ENCODE measurements at places on chromosomes 5 and 9.

- peak; percentile 16 for DNase-seq
Measured at GRCh38 chr9:87427851-87428506, 69.7 kb upstream of the DAPK1 start.

DNA sequence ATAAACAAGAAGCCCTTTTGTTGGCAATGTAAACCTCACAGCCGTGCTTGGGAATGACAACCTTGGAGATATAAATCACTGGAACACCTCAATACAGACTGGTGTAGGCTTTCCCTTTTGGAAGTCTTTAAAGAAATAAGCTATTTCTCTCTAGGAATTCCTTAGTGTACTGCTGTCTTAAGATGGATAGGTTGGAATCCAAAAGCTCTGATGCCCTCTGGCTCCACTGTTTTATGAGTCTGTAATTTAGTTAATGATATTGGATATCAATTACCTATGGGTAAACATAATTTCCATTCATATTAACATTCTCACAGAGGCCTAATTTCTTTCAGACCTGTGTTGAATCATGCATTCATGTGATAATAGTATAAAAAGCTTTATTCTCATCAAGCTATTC lies 435.9 kb upstream of the MPDZ start:
- no peak for DNase-seq

- no peak for DNase-seq
Measured at GRCh38 chr5:34865091-34865490, 26.1 kb downstream of the TTC23L start.

- no peak for DNase-seq
Measured at GRCh38 chr9:93900436-93900819, 54.7 kb downstream of the BARX1 start.

GRCh38 chr9:122816163-122816867 lies 12.1 kb downstream of the PDCL start:
- no peak for DNase-seq

DNA sequence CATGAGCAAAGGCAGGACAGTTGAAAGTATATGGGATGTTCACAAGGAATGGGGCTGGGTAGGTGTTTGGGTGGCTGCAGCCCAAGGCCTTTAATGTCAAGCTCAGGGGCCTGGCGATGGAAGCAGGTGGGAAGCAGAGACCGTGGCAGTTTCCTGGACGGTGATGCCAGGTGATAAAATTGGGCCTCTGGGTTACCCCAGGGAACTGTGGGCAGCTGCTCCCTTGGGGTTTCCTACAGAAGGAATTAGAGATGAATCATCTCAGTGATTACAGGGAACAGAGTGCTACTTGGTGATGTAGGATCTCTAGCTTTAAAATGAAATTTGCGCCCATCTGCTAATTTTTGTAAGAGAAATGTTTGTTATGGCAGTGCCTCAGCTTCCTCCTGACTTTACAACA lies 39.2 kb downstream of the TSTD2 start:
- DNase-seq: no peak

DNA sequence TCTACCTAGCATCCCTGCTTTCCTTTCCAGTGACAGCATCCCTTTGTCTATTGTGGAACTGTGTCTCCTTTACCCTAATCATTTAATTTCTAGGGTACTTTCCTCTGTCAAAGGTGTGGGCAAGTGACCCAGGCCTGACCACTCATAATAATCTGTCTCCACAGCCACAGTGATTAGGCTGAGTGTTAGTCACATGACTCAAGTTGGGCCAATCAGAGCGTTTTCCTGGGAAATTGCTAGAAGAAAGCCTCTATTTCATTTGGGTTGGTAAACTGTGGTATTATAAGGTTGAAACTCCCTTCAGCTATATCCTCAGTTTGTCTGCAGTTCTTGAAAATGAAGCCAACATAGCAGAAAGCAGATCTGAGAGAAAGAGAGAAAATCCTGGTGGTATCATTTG lies 14.2 kb upstream of the AP3B1 start:
- DNase-seq: no peak

- DNase-seq: no peak
Measured at GRCh38 chr5:1888541-1889251, 6.0 kb upstream of the IRX4 start.

DNA sequence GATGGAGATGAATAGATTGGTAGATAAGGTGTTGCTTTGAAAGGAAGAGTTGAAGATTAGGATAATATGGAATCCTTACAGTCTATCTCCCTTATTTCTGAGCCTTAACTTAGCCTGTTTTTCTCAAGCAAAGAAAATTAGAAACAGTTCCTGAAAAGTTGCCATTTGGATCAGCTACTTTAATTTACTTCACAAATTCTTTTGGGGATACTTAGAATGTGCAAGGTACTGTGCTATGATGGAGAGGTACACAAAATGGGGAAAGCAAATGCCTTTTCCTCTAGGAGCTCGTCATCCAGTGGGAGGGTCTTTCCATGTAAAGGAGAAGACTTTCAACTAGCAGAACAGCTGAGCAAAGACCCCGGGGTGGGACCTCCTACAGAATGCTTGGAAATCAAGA lies 51.1 kb upstream of the SMARCA2 start:
- no peak for DNase-seq

DNA sequence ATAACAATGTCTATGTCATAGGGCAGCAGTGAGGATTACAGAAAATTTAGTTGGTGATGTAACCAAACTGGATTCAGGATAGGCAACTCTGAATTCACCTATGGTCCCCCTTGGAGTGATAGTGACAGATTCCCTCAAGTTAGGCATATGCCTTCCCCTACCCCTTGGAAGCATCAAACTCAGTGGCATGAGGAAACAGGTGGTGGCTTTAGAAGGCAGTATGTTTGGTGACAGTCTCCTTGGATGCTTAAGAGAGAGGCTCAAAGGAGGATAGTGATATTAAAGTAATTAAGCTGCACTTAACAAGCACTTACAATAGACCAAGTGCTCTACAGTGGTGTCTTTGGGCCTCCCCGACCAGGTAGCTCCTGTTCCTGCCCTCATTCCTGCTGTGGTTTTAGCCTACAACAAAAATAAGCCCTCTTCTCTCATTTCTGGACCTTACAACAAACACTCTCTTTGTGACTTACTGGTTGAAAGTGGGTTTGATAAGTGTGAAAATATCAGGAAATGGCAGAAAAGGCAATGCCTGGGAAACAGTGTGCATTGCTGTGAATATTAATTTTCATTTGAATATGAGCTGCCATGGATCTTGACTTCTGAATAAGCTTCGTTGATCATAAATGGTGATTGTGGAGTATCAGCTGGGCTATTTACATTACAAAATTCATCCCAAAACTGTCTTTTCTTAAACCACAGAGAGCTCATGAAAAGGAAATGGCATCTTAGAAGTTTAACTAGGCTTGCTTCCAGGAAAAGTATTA lies 29.2 kb downstream of the NR4A3 start:
- DNase-seq: no peak

DNA sequence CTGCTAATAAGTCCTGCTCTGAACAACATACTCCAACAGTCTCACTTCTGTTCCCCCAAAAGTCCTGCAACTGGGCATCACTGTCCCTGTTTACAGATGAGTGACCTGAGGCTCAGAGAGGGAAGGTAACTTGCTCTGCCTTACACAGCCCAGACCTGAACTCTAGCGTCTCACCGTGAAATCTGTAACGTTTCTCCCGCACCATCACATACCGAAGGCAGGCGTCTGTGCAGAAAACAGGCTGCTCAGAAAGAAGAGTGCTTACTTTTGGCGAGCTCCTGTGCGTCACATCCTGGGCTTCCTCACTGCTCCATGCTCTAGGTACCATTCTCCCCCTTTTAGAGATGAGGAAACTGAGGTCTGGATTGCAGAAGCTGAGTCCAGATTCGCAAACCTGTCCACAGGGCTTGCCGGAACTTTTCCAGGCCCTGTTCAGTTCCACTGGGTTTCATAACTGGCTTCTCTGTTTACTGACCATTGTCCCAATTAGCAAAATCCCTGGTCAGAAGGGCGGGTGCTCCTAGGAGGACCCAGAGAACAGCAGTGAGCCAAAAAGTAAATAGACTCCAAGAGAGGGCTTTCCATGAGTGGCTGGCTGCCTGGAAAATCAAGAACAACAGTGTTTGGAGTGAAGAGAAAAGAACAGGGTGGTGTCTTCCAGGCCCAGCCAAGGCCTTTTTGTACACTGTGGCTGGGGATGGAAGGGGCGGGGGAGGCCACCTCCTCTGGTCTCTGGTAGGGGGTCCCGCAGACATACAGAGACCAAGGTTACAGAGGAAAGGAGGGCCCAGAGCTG lies 27.1 kb downstream of the GSN start:
- DNase-seq: no peak

DNA sequence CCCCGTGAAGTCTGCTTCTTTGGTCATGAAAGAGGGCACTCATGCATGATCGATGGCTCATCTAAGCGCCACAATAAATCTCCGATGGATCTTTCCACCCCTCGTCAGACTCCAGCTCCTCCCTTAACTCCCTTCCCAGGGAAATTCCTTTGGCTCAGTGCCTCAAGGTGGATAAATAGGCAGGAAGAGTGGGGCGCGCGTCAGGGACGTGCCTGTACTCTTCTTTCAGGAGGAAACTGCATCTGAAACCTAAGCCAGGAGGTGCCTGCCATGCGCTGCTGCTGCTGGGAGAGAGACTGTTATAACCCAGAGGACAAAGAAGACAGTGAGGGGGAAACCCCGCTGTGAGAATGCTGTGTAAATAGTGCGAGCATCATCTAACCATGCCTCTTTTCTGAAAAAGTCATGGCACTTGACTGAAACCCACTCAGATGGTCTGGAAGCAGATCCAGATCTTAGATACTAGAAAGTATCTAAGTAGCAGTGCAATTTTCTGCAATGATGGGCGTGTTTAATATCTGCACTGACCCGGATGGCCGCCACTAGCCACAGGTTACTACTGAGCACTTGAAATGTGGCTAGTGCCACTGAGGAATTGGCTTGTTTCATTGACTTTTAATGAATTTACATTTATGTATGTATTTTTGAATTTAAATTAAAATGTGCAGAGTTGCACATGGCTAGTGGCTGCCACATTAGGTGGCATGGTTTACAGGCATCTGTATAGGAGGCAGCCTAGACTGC lies 120.3 kb upstream of the BASP1 start:
- no peak for DNase-seq

DNA sequence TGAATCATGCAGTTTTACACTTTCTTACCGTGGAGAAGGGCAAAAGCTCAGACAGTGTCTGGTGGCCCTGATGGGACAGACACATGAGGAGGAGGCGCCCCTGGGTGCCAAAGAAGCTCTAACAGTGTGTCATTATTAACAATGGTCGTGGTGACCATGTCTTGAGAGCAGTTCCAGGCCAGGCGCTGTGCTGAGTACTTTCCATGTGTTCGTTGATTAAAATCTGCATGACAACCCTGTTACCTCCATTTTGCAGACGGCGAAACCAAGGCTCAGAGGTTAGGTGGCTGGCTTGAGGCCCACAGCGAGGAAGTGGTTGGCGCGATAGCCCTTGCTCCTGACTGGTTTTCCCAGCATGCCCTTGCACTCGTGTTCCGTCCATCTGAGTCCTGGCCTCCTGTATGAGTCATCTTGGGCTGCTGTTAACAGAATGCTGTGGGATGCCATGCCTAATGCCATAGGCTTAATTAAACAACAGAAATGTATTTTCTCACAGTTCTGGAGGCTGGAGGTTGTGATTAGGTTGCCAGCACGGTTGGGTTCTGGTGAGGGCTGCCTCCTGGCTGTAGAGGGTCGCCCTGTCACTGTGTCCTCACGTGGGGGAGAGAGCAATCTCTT lies 92.0 kb downstream of the AMBP start:
- peak; percentile 1 for DNase-seq

- DNase-seq: no peak
Measured at GRCh38 chr9:129281506-129282145, 103.6 kb upstream of the IER5L start.

DNA sequence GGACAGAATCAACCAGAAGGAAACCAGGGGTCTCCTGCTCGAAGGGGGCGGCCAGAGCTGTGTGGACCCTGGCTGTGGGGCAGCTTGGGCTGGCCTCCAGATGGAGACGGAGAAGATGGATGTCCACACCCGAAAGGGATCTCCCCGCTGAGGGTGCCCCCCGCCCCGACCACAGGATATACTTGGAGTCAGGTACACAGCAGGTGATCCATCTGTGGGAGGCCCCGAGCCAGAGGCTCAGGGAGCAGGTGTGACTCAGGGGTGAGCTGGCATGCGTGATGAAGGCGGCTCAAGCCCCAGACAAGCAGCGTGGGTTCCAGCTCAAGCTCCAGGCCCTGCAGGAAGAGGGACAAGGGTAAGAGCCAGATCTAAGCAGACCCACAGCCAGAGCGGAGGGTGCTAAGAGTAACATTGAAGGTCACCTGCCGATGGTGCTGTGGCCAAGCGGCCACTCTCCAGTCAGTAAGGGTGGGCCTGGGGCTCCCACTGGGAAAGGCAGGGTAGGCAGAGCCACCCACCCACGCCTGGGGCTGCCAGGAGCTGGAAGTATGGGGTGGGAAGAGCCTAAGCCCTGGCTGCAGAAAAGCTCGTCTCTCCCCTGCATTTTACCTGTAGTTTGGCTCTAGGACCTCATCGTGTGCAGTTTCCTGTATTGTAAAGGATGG lies 30.6 kb upstream of the MVB12B start:
- DNase-seq: peak; percentile 25

- DNase-seq: peak; percentile 24
Measured at GRCh38 chr9:2230362-2230761, 215.2 kb downstream of the SMARCA2 start.

DNA sequence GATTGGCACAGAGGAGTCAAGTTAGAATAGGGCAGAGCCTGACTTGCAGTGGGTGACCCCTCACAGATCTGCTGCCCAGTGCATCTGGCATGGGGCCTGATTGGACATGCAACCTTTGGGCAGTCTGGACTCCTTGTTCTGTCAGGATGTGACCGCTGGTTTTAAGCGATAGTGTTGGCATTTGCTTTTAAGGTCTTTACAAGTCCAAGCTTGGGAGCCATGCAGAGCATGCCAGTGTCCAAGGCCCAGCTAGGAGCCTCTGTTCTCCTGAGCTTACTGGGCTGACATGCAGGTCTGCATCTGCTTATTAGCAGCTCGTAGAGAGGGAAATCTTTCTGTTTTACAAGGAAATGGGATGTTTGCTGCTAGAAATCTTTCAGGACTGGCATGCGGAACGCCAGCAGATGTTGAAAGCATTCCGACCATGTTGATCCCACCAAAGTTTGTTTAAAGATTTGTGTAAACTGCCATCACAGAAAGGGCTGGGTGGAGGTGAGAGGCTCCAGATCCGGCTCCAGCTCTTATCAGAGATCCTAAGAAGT lies 27.5 kb downstream of the GADD45G start:
- DNase-seq: no peak

DNA sequence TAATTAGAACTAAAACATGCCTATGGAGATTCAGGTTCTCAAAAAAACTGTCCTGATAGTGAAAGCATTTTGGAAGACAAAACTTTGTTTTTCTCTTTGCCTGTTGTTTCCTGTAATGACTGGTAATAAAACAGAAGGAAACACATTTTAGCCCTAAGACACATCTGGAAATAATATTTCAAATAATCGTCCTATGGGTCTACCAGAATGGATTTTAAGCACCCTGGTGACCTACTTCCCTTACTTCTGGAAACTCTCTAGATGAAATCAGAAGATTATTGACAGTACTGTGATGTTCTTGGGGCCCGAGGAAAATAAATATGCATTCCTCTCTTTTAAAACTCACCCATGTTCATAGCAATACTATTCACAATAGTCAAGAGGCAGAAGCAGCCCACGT lies 110.1 kb upstream of the TLE4 start:
- DNase-seq: no peak
